Keratinocyte (primary cell): ENCODE measurements at places on chromosomes 13 and 19.

DNA sequence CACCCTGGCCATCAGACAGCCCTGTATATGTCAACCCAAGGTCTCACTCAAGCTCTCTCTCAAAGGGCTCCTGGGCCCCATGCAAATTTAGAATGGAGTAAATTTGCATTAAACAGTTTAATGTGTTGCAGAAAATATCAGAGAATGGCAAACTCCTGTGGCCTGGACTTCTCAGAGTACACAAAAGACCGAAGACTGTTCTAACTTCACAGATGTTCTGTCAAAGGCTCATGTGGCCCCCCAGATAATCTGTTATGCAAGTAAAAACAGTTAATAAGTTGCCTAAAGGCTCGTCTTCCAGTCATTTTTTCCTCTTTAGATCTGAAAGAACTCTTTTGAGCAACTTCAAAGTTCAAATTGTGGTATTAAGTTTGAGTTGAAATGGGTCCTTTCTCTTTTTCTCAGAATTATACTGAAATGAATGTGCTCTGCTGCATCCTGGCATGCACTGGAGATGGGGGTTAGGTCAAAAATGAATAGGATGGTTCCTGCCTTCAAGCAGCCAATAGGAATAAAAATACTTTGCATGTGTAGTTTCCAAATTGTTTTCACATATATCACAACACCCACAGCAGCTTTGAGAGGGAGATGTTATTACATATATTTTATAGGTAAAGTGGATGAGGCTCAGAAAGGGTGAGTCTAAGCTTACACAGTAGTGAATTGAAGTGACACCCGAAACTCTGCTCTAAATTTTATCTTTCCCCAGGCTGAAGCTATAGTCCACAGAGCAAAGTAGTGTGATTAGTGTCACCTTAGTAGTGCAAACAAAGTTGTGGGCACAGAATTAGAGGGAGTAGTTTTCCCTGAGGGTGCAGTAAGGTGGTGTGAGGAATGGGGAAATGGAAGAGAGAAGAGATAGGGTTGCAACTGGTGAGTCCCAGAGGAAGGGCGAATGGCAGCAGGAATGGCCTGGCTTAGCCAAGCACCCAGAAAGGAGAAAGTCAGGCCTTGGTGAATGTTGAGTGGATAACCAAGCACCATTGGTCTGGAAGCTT, 205.0 kb upstream of the RFC3 start:
- no peak for DNase-seq

DNA sequence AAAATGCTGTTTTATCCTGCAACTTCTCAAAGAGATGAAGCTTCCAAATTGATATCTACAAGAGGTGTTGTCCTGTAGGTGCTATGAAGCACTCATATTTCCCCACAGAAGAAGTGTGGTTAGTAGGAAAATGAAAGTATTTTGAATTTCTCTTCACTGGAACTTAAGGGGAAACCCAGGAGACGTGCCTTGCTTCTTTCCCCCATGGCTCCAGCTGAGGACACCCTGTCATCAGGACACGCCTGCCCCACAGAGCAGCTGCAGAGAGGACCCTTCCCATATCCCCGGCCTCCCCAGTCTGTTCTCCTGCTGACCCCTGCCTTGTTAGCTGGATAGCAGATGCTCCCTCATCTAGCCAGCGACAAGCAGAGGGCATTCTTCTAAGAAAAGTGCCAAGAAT, 371.3 kb downstream of the COG6 start:
- no peak for DNase-seq

- no peak for DNase-seq
Measured at GRCh38 chr13:27638521-27638920, 16.8 kb downstream of the POLR1D start.

- no peak for DNase-seq
Measured at GRCh38 chr13:73133531-73133930, 74.7 kb downstream of the KLF5 start.
